Left kidney (tissue), 8 donors: ENCODE measurements at places on chromosomes 2 and 18. TPM values are rescaled to one million over a fixed set of nuclear protein-coding genes. Genes with fewer than 3 reads are reported as not detected.

- no peak for DNase-seq
These were observed 12.0 kb upstream of the CRIM1 start for GRCh38 chr2:36343606-36344005.

GRCh38 chr18:33440060-33441043, at the start of gene CCDC178:
TSS of gene CCDC178 (minus strand) at chr18:33440721. CDS start at chr18:33412088, 28,633 bp downstream.
- peak; percentile 69 for DNase-seq

Gene SMC6
- polyA plus RNA-seq: 49.2 TPM

Gene ANKRD53
- polyA plus RNA-seq: 0.90 TPM

Gene METTL5
- polyA plus RNA-seq: 55.1 TPM

Gene FOXD4L1
- 0.60 TPM for polyA plus RNA-seq

GRCh38 chr2:18722101-18722500, 132.7 kb upstream of the NT5C1B start:
- no peak for DNase-seq

DNA sequence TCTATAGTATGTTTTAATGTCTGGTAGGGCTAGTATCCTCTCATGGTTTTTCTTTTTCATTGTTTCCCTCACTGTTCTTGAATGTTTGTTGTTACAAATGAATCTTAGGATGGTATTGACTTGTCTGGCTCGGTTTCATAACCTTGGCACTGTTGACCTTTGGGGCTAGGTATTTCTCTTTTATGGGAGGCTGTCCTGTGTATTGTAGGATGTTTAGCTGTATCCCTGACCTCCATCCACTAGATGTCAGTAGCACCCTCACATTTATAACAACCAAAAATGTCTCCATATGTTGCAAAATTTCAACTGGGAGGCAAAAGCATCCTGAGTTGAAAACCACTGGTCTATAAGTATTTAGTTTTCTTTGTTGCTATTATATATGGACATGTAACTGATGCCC, 7.0 kb upstream of the AOX1 start:
- DNase-seq: no peak

Gene TEX44
- not detected for polyA plus RNA-seq

GRCh38 chr2:56185582-56186046, 1.8 kb downstream of the CCDC85A start:
- DNase-seq: peak; percentile 20

GRCh38 chr2:218583983-218584850, 15.6 kb downstream of the CNOT9 start:
- DNase-seq: no peak

GRCh38 chr2:101382442-101382841, 4.9 kb downstream of the CREG2 start:
- no peak for DNase-seq

Gene ELOA2
- polyA plus RNA-seq: not detected

Gene RESP18
- polyA plus RNA-seq: not detected

DNA sequence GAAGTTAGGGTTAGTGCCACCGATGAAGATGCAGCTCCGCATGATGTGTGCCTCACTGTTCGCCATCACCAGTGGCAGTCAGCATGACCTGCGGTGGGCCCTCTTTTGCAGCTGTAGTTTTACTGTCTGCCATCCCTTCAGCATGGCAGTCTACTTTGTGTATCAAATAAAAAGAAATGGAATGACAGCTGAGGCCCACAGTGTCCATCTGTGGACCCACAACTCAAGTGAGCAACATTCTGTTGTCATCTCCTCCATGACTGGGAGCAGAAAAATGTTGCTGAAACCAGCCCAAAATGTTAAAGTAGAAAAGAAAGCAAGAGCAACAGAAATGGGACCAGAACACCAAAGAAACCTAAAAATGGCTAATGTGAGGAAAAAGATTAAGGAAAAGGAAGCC, 128.7 kb downstream of the MEP1B start:
- no peak for DNase-seq

DNA sequence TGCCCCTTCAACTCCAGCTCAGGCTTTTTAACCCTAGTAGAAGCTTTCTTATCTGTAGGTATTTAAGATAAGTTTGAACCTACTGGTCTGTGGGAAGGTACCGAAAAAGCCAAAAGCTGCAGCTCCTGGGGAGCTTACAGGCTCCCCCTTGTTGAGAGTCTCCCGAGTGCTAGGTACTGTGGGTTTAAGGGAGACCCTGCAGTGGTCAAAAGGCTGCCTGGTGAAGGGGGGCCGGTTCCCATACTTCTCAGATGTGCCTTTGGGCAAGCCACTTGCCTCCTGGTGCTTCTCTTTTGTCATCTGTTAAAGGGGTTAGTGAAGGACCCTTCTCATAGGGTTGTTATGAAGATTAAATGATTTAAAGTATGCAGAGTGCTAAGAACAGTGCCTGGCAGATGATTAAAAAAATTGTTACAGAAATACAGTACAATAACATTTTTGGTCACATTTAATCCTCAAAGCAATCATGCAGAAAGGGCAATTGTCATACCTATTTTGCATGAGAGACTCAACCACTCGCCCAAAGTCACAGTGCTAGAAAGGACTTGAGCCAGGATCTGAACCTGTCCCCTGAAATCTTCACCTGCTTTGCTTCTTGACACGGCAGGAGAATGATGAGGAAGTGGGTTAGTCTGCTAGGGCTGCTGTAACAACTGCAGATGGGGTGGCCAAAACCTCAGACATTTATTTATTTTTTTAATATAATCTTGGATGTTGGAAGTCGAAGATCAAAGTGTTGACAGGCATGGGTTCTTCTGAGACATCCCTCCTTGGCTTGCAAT, 62.5 kb downstream of the NEDD4L start:
- DNase-seq: no peak

GRCh38 chr18:65523461-65523860, 227.4 kb upstream of the CDH7 start:
- DNase-seq: no peak

DNA sequence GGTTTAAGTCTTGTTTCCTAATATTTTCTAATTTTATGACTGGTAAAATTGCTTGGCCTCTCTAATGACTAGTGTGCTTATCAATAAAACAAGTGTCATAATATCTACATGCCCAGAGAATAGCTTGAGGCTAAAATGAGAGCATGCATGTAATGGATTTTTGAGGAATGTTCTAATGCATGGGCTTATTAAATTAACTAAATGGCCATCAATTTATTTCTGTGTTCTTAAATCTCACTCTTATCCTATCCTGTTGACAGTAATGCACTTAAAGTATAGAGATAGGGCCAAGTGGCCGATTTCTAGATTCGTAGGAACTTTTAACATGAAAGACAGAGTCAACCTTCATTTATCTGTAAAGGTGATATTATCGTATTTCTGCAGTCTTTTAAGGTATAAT, 252.4 kb upstream of the COL3A1 start:
- DNase-seq: no peak

DNA sequence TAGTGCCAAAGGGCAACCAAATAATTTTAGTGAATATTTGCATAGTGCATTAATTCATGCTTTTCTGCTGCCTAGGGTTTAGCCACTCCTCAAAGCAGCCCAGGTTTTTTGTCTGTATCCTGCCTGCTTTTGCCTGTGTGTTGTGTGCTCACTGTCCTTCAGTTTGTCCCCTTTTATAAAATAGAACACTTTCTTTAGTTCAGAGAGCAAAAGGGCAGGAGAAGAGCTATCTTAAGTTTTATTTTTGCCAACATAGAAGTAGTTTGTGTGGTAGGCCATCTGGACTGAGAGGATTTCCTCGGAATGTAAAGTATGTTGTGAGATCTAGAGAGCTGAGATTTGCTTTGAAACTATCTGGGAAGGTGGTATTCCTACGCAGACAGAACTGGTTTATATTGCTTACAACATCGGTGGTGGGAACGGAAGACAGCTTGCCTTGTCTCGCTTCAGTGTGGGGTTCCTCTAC, 64.9 kb downstream of the EML4 start:
- DNase-seq: no peak

Gene ANKRD62
- polyA plus RNA-seq: 0.10 TPM

Gene C2orf74
- polyA plus RNA-seq: 42.4 TPM

Gene SERPINB7
- polyA plus RNA-seq: 1.0 TPM
